ENCODE measurements at places on chromosomes 3 and 15.

- no peak for DNase-seq
Measured at GRCh38 chr3:183506674-183507320, 48.7 kb downstream of the KLHL6 start.

GRCh38 chr15:39605146-39605545 lies 24.3 kb downstream of the THBS1 start:
- no peak for DNase-seq

DNA sequence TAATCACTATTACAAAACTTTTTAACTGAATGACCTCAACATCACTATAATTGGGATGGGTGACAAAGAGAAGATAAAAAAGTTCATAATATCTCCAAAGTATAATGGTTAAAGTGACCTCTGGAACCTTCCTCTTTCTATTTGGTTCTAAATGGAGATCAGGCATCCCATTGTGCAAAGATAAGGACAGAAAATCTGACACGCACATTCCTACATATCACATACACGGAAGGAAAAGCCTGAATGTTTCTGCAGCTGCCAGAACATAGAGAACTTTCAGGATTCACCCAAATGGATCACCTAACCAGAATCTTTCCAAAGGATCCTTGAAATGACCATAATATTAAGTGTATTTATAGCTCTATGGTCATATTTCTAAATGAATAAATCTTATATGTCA lies 128.2 kb downstream of the TFDP2 start:
- DNase-seq: no peak

- no peak for DNase-seq
Measured at GRCh38 chr3:128277378-128278069, 124.2 kb downstream of the EEFSEC start.

- DNase-seq: no peak
Measured at GRCh38 chr3:13882876-13883275, 3.0 kb upstream of the WNT7A start.

- DNase-seq: no peak
Measured at GRCh38 chr3:99640214-99640851, 1.9 kb downstream of the COL8A1 start.

DNA sequence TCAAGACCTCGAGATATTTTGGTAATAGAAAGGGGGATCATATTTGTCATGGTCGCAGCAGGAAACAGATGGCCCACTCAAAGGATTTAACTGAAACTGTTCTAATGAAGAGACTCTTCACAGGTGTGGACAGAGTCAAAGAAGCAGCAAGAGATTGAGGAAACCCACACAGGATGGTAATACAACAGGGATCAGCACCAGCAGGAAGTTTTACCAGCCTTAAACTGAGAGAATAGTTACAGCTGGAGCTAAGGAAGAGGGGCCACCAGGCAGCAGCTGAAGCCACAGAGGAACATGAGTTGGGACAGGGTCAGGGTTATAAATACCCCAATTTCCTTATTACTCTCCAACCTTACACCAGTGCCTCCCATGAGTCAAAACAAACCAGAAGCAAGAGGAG lies 131.8 kb upstream of the UBE2E2 start:
- DNase-seq: no peak

GRCh38 chr3:23389089-23389488 lies 186.0 kb downstream of the UBE2E2 start:
- DNase-seq: no peak

GRCh38 chr3:71537211-71537611 lies 46.3 kb downstream of the FOXP1 start:
- no peak for DNase-seq

- DNase-seq: no peak
Measured at GRCh38 chr15:92612891-92613290, 42.7 kb downstream of the FAM174B start.

GRCh38 chr3:131371688-131372066 lies 9.9 kb upstream of the NUDT16 start:
- no peak for DNase-seq

DNA sequence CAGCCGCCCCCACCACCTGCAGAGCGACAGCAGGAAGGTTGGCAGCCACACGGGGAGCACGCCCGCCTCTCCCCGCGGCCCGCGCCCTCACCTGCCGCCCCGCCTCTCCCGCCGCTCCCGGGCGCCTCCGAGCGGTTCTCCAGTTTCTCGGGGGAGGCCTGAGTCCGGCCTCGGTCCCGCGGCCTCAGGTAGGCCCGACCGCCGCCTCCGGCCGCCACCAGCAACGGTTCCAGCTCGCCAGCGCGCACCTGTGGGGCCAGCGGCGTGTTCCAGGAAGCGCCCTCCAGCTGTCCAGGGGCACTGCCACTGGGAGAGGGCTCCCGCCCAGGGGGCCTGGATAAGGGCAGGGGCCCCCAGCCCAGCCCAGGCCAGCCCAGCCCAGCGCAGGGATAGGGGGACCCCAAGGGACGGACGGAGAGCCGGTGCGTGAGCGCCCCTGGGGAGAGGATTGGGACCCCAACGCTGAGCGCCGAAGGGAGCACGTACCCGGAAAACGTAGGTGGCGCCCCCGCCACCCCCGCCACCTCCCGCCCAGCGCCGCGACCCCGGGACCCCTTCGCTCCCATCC lies 2.2 kb downstream of the LTK start:
- no peak for DNase-seq

GRCh38 chr3:189954733-189955665 lies 165.7 kb downstream of the P3H2 start:
- DNase-seq: no peak

DNA sequence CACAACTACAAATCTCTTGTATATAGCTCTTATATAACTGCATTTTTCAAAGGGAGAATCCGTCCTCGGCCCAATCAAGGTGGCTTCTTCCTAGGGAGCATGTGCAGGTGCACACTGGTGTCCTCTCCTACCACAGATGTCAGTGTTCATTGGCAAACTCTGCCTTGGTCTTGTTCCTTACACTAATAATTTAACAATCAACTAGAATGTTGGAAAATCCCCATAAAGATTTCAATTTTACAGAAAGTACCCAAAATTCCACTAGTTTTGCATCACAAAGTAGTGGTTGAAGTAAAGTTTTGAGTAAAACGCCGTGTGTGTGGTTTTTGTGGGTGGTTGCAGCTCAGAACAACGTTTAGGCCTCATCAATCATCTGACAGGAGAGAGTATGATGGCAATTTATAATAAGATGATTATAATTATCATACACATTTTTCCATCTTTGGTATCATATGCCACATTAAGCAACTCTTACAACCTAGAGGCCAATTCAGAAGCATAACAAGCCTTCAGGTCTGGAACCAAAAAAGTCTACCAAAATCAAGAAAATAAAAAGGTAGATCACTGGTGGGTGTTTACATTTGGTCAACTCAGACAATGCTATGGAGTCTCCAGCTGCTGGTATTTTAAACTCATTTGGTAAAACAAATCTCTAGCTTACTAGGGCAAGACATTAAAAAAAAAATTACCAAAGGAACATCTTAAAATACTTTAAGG lies 128.9 kb upstream of the BHLHE40 start:
- DNase-seq: no peak

DNA sequence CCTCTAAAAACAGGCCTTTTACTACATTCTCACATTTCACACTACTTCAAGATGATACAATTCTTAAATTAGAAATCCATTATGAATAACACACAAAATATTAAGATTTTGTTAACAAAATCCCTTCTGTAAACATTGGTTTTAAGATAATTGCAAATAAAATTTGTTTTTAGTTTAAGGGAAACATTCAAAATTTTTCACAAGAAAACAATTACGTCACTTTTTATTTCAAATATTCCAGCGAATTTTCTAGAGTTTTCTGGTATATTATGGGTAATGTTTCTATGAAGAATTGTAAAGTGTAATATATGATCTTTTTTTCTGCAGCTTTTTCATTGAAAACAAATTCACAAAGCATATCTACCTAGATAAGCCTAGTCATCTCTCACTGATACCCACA lies 5.9 kb downstream of the ARPP21 start:
- no peak for DNase-seq

GRCh38 chr15:70219256-70219895 lies 121.7 kb upstream of the TLE3 start:
- no peak for DNase-seq

DNA sequence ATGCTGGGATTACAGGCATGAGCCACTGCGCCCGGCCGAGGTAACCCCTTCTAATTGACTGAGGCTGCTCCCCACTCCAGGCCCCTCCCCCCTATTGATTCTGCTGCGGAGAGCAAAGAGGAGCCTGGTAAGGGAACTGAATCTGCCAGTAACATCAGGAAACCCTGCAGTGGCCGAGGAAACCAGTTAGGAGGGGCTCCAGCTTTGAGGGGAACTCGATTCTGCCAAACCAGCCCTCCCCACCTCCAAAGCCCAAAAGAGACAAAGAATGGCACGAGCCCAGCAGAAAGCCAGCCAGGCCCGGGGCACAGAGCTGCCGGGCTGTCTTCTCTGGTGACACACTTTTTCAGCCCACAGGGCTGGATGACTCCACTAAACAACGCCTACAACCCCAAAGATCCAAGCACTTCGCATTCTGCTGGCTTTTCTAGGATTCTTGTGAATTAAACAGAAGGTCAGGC lies 15.0 kb upstream of the ACAD9 start:
- DNase-seq: no peak

DNA sequence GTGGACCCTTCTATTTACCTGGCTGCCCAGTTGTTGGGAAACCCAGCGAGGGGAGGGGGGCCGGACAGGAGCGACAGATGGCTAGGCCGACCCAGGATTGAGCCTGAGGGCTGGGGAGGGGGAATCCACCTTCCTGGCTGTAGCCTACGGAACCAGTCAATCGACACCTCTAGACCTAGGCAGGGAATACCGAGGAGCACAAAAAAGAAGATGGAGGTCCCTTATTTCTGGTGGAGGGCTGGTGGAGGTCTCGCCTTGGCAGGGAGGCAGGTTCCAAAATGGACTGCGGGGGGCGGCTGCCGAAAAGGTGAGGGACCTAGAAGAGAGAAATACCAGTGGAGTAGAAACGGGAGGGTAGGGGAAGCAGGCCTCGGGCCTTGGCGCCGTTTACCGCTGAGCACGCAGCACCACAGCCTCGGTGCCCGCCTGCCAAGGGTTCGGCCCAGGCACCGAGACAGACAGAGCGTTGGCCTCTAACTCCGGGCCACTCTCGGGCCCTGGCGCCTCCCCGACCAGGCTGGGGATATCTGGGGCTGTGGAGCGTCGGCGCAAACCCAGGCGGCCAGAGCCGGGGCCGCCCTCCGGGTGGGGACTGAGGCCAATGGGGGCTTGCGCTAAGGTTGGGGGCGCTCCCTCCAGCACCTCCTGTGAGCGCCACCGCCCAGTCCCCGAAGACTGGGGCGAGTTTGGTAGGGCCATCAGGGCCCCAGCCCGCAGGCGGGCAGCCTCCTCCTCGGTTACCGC lies 1.6 kb downstream of the ANKRD63 start:
- no peak for DNase-seq
